ENCODE measurements at places on chromosomes 6 and 20.

DNA sequence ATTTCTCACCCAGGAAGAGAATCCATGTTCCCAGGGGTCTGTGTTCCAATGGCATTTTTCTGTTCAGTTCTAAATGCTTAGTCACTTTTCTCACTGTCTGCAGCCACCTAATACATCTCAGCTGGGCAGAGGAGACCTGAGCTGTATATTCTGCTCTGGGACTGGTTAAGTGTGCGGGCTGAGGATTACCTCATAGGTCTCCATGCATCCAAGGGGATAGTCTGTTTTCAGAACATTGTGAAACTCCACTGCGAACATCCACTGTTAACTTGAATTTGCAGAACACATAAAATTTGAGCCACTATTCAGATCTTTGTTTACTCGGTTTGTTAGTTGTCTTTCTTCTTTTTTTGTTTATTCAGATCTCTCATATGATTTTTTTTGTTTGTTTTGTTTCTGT lies 947.1 kb downstream of the TFAP2A start:
- no peak for DNase-seq

- no peak for DNase-seq
Observed at GRCh38 chr6:77074037-77074713, 389.1 kb downstream of the HTR1B start.

- no peak for DNase-seq
Observed at GRCh38 chr20:52411611-52412010, 220.0 kb upstream of the ZFP64 start.

GRCh38 chr20:54195483-54196472 lies 12.1 kb upstream of the PFDN4 start:
- no peak for DNase-seq

DNA sequence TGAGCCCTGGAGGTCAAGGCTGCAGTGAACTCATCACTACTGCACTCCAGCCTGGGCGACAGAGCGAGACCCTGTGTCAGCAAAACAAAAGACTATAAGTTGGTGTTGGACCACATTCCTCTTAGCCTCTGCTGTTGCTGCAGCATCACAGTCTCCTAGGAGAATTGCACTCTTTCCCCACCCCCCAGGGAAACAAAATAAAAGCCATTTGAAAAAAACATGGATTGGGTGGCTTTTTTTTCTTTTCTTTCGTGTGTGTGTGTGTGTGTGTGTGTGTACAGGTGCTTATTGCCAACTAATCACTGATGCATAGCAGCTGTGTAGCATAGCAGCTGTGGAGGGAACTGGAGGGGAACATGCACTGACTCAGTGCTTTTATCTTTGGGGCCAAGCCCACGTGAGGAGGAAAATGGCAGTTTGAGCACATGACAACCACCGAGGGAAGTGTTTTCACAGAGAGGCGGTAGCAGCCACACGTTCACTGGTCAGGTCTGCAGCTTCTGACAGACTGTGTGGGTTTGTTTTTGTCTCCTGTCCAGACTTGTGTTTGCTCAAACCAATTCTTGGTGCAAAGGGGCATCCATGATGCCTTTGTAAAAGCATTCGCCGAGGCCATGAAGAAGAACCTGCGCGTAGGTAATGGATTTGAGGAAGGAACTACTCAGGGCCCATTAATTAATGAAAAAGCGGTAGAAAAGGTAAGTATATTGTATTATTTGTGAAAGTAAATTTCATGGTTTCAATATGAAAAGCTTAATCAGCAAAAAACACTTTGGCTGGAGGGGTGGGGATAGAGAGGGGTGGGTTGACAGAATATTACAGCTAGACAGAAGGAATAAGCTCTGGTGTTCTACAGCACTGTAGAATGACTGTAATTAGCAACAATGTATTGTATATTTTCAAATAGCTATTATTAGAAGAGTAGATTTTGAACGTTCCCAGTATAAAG lies 27.7 kb downstream of the ALDH5A1 start:
- DNase-seq: no peak

DNA sequence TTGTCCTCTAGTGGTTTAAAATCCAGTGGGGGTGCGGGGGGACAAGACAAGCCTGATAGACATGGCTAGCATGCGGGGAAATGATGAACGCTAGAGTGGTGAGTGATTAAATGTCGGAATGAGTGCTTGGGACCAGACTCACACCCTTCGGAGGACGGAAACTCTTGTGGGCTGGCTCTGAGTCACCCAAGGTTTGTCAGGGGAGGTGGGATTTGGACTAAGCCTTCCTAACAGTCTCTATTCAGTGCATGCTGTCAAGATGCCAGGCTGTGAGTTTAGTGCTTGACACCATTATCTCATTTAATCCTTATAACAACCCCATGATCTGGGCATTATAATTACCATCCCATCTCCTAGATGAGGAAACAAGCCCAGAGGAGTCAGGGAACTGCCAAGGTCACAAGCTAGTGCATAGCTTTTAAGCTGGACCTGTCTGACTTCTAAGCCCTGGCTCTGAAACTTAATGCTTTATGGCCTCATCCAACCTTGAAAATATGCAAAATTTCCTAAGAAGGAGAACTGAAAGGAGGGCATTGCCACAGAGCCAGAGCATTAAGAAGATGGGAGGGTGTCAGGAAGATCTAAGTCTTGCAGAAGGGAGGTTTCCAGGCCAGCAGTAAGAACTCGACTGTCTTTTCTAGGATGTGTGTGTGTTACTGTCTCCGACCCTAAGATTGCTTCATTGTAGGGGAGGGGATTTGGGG lies 168.7 kb upstream of the LRFN2 start:
- no peak for DNase-seq

- DNase-seq: no peak
Observed at GRCh38 chr6:49607391-49607982, 29.2 kb downstream of the RHAG start.

- DNase-seq: no peak
Observed at GRCh38 chr6:21653905-21654304, 60.4 kb downstream of the SOX4 start.

DNA sequence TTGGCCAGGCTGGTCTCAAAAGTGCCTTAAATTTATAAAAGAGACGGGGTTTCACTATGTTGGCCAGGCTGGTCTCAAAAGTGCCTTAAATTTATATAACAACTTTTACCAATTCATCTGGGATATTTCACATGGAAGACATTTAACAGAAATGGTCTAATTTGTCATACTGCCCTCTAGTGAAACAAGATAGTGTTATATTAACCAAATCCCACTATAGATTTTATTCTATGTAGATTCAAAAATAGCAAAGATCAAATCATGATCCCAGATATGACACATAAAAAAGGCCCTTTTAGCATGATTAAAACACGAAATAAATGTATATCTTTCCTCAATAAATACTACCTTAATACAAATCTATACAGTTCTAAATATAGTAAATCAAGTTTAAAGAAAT lies 102.8 kb upstream of the TFAP2D start:
- DNase-seq: no peak

GRCh38 chr6:157952861-157953351 lies 28.8 kb upstream of the SYNJ2 start:
- DNase-seq: peak; percentile 14

GRCh38 chr20:24608926-24609667 lies 139.7 kb downstream of the SYNDIG1 start:
- DNase-seq: no peak

GRCh38 chr6:82441047-82441855 lies 77.6 kb downstream of the TPBG start:
- no peak for DNase-seq

DNA sequence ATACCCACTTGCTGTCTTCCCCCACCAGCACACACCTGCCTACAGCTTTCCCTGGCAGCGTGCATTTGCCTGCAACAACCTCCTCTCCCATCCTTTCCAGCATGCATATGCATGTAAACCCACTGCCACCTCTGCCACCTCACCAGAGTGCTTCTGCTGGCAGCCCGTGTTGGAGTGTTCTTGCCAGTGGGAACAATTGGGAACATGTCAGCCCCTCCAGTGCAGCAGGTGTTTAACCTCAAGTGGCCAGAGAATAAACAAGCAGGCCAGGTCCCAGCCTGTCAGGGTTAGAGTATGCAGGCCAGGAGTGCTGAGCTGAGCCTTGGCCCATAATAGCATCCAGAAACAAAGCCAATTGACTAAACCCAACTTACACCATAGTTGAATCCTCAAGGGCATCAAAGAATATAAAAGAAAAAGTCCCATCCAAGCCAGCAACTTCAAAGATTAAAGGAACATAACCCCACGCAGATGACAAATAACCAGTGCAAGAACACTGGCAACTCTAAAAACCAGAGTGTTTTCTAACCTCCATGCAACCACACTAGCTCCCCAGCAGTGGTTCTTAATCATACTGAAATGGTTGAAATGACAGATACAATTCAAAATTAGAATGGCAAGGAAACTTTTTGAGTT lies 1212.1 kb upstream of the CITED2 start:
- DNase-seq: peak; percentile 28

DNA sequence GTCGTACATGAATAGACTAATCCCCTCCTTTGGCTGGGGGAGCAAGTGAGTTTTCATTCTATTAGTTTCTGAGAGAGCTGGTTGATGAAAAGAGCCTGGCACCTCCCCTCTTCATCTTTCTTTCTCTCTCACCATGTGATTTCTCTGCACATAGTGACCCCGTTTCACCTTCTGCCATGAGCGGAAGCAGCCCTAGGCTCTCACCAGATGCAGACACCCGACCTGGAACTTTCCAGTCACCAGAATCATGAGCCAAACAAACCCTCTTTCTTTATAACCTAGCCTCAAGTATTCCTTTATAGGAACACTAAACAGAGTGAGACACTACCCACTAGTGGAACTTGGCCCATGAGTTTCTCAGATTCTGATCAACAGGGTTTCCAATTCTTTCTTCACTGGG lies 16.4 kb downstream of the OTOR start:
- no peak for DNase-seq

DNA sequence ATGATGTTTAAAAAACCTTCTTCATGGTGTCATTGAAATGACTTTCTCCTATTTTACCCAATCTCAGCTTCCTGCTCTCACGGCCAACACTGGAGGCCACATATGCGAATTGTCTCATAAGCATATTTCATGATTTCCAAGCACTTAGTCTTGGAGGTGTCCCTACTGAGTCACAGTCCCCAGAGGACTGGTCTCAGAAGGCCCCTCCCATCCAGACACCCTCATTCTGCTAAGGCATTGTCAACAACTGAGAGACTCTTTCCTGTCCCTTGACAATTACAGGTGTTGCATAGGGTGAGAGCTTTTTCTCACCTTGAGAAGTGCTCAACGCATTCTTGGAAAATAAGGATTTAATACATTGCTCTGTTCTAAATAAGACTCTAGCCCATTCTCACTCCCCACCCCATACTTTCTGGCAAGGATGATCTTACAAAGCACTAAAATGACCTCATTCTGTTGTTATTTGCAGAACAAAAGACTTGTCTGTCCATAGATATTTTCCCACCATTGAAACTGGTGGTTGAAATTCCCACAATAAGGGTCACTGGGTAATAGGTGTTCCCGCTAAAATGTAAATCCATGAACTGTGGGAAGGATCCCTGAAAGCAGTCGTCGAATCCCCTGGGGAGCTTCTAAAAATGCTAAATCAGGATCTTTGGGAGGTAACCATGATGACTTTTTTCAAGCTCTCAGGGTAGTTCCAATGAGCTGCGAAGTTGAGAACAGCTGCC lies 32.3 kb upstream of the SLC22A23 start:
- DNase-seq: no peak

GRCh38 chr20:10832141-10832540 lies 158.3 kb upstream of the JAG1 start:
- DNase-seq: no peak

- DNase-seq: no peak
Observed at GRCh38 chr6:3326184-3326971, 67.6 kb downstream of the PSMG4 start.

GRCh38 chr6:4017834-4018170 lies 61.1 kb downstream of the FAM217A start:
- DNase-seq: no peak

- no peak for DNase-seq
Observed at GRCh38 chr6:105326216-105326615, 76.7 kb downstream of the PREP start.

GRCh38 chr6:4316867-4317400 lies 181.6 kb upstream of the ECI2 start:
- DNase-seq: no peak

Measured in stimulated activated CD8-positive, alpha-beta memory T cell treated with anti-CD3 and anti-CD28 coated beads, Interleukin-4, amount 100 ng/mL, for 48 hours (primary cell).